Effector CD4-positive, alpha-beta T cell (primary cell): ENCODE measurements at places on chromosomes 1 and 21.

DNA sequence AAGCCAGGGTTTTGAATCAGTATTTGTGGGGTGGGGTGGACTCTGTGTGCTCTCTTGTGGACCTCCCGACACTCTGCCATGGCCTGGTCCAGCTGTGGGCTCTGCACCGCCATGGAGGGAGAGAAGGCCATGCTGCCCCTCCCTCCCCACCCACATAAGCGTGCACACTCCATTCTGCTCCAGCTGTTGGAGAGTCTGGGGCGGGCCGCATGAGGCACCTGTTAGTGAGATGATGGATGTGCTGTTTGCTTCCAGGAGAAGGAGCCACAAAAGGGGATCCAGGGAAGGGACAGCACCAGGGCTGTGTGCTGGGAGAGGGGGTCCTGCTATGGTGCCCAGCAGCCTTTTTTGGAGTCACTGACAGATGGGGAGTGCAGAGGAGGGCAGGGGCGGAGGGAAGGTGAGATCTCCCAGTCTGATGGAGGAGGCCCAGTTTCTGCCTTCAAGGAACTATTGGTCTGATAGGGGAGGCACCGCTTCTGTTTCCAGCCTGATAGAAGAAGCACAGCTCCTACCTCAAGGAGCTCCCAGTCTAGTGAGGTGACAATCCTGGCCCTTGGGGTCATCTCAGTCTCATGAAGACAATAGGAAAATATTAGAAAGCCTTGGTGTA is 101.5 kb downstream of the ACTL8 start:
- DNase-seq = no peak

DNA sequence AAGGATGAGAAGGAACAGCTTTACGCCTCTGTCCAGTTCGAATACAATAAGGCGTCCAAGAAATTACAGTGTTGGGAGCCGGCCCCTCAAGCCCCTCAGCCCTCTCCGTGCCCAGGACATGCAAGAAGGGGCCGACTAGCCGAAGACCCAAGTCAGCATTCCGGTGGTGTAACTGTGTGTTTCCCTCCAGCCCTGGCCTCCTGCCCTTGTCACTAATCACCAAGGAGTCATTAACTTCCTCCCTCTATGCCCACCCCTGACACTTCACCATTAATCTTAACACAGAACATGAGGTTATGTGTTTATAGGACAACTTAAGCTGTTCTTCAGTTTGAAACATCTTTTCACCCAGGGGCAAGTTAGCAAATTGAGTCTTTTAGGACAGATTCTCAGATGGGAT is 16.4 kb upstream of the C4BPB start:
- DNase-seq = no peak

DNA sequence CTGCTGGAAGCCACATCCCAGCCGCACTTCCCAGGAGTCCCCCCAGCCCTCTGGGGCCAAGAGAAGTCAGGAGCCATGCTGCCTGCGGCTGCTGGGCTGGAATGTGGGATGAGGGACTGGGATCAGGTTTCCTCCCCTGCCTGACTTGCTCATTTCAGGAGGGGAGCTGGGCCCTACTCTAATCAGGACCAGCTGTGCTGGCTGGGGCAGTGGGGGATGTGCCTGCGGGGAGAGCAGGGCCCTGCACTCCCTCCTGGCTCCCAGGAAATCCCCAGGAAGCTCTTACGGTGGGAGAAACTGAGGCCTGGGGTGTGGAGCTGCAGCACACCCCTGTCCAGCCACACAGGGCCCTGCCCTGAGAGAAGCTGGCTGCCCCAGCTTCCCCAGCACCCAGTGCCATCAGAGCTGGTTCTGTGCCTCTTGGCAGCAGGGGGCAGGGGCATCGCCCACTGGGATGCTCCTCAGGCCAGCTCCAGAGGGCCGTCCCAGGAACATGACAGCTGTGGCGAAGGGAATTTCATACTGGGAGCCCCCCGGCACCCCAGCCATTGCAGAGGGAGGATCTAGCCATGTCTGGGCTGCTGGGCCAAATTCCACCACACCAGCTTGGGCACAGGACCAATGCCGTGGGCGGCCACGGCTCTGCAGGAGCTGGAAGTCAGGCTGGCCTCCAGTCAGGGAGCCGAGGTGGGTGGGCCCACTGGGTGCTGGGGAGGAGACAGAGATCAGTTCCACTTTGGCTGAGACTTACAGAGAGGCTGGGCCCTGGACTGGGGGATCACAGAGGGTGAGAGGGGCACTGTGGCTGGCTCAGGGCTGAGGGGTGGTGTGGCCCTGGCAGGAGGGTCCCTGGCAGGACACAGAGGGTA is 21.3 kb upstream of the PRSS38 start:
- DNase-seq = no peak

DNA sequence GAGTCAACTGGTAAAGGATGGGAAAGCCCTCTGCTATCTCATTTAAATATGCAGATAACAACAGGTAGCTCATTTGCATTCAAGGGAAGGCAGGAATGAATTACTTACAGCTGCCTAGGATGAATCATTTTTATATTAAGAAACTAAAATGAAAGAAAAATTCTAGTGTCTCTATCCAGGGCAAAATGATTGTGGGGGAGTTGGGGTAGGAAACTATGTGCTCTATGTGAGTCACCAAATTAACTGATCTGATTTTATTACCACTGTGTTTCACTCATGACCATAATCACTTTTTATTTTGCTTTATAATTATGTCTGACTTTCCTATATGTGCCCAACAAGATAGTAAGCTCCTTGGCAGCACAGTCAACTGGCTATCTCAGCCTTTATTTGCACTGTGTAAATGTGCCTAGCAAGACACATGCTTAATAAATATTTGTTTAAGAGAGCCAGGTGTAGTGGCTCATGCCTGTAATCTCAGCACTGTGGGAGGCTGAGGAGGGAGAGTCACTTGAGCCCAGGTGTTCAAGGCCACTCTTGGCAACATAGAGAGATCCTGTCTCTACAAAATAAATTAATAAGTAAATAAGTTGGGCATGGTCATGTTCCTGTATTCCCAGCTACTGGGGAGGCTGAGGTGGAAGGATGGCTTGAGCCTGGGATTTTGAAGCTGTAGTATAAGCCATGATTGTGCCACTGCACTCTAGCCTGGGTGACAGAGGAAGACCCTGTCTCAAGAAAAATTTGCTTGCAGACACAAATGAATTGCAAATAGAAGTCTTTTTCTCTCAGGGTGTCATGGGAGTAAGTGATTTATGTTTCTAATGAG is 84.1 kb downstream of the SPAG17 start:
- DNase-seq = no peak

DNA sequence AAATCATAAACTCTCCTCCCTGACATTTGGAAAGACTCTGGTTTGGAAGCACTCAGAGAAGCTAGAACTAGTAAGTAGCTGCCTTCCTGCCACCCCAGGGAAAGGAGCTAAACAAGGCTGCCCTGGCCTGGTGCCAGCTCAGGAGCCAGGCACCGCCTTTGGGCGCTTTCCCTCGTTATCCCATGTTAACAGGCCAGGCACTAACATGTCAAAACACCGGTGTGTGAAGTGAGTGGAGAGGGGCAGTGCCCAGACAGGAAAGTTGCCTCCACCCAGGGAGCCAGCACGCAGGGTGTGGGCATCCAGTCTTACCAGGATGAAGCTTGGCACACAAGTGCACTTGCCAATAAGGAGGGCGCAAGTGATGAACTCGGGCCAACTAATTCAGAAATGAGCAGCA is 346.8 kb downstream of the RRAGC start:
- no peak for DNase-seq

DNA sequence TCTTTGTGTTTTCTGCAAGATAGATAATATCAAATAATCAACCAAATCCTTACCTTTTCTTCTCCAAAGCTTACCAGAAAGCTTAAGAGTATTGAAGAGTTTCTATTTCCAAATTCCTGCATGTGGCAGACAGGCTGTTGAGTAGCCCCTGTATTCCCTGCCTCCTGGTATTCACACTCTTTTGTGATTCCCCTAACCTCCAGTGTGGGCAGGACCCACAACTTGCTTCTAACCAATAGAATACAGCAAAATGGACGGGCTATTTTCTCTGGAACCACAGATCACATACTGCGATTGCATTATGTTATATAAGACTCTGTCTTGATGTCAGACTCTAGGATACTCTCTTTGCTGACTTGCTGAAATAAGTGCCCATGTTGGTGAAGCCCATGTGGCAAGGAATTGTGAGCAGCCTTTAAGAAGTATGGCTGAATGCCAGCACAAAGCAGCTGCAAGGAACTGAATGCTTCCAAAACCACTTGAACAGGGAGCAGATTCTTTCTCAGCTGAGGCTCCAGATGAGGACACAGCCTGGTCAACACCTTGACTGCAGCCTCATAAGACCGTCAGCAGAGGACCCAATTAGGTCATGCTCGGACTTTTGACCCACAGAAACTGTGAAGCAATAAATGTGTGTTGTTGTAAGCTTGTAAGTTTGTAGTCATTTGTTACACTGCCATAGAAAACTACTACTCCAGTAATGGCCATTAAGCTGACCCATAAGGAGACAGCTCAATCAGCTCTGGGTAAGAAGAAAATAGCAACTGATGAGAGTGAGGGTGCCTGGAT is 47.9 kb upstream of the PLXNA2 start:
- DNase-seq = no peak

- no peak for DNase-seq
Observed at GRCh38 chr1:152942161-152942560, 4.8 kb upstream of the SPRR5 start.

- DNase-seq = no peak
Observed at GRCh38 chr1:239185245-239185619, 201.1 kb upstream of the CHRM3 start.

DNA sequence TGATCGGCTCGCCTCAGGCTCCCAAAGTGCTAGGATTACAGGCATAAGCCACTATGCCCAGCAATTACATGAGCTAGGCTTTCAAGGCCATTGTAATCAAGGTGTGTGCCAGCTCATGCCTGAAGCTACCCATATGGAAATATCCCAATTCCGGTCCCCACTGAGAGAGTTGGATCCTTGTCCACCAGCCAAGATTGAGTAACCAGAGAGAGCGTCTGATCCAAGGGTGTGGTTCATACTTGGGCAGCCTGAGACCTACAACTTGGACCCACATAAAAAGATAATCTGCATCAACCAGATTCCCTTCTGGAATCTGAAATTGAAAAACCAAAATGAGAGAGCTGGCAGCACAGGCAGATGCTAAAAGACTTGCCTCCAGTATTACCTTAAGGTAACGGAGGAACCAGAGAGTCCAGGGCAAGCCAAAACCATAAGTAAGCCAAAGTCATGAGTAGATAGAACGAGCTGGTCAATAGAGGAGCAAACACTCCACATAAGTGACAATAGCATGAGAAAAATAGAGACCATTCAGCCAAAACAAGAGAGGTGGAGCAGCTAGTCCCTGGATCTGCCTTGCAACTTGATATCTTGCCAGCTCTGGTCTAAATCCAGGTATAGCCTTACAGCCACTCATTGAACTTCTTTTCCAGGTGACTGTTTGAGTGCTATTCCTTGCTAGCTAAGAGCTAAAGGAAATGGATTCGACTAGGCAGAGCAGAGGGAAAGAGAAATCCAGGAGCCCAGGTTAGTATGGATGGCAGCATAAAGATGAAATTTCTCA is 63.8 kb upstream of the ATP1A1 start:
- DNase-seq = no peak

- no peak for DNase-seq
Observed at GRCh38 chr1:150072959-150073358, 5.4 kb downstream of the VPS45 start.

- no peak for DNase-seq
Observed at GRCh38 chr21:41006636-41007035, 159.7 kb upstream of the DSCAM start.

GRCh38 chr1:54132495-54132894 is 20.3 kb downstream of the CDCP2 start:
- DNase-seq = no peak

DNA sequence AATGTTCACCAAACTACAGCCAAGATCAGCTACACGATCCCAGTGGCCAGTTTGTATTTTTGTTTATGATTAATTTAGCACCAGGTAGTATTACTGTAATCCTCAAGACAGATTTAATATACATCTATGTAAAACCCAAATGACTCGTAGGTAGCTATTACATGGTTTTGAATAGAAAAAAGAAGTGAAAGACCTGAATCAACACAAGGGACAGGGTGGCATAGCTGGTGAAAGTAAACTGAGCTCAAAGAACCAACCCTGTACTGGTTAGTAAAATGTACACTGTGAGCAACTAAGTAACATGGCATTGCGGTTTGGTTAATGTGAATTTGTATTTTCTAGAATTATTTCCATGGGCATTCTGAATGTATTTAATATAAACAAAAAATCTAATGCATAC is 8.8 kb downstream of the GPATCH2 start:
- no peak for DNase-seq

GRCh38 chr21:39518055-39518846 is 66.5 kb downstream of the SH3BGR start:
- peak; percentile 26 for DNase-seq

DNA sequence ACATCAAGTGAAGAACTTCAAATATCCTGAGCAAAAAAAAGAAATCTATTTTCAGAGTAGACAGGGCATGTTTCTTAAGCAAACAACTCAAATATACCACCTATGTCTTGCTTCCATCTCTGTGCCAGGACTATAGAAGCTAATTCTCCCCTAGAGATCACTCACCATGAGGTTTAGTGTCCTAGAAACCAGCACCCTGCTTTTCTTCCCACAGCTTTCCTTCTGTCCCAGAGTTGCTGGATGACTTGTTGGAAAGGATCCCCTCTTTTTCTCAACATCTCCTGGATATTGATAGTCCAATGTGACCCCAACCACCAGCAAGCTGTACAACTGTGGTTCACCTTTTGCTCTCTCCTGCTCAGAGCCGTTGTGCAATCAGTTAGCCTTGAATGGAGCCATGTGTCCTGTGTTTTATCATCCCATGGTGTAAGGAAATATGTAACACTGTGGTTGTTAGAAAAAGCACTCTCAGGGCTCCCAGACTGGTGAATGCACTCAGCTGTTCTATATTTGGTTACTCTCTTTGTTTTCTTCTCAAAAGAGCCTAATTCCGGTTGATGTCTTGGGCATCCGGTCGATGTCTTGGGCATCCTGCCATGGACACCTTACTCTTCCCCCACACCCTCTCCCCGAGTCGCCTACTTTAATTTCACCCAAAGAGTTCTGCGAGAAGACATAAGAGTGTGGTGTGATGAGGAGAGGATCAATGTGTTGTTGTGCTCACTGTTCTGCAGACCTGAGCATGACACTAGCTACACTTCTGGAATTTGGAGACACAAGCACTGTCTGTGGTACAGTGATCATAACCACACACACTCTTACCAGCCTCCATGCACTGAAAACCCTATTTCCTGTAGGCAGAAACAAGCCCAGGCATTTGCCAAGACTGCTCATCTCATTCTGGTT is 1.7 kb downstream of the TNFSF4 start:
- DNase-seq = peak; percentile 3
